ENCODE measurements at places on chromosomes 5 and 9.

GRCh38 chr5:66945389-66946349 lies 250.9 kb downstream of the CD180 start:
- no peak for DNase-seq

- DNase-seq: no peak
Observed at GRCh38 chr5:134526483-134527155, 1.1 kb downstream of the JADE2 start.

- DNase-seq: no peak
Observed at GRCh38 chr9:136247947-136248637, 2.5 kb upstream of the QSOX2 start.

- no peak for DNase-seq
Observed at GRCh38 chr9:23823269-23823668, 2.8 kb downstream of the ELAVL2 start.

DNA sequence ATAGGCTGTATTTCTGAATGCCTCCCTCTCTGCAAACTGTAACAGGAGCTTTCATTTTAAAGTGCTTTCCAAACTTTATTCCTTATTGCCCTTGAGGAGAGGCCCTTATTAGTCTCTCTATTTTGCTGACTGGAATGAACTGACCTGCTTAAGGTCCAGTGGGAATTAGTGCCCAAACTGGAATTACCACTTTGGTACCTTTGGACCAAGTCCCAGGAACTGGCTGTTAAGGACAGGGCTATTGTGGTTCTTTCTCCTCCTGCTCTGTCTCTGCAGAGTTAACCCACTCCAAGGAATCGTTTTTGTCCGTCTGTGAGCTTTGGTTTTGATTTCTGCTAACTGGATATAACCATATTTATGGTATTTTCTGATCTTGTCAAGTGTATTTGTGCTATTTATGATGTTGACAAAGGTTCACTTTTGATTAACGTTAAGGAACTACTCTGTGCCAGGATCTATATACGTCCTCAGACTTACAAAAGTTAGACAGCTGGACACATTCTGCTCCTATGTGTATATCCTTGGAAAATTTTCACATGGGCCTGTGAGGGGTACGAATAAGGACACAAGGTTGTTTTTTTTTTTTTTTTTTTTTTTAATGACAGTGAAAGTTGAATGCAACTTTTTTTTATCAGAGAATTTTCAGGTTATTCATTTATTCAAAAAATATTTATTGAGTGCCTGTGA lies 189.1 kb upstream of the ANKRD55 start:
- DNase-seq: no peak

GRCh38 chr5:42749020-42749419 lies 7.6 kb upstream of the CCDC152 start:
- DNase-seq: no peak

DNA sequence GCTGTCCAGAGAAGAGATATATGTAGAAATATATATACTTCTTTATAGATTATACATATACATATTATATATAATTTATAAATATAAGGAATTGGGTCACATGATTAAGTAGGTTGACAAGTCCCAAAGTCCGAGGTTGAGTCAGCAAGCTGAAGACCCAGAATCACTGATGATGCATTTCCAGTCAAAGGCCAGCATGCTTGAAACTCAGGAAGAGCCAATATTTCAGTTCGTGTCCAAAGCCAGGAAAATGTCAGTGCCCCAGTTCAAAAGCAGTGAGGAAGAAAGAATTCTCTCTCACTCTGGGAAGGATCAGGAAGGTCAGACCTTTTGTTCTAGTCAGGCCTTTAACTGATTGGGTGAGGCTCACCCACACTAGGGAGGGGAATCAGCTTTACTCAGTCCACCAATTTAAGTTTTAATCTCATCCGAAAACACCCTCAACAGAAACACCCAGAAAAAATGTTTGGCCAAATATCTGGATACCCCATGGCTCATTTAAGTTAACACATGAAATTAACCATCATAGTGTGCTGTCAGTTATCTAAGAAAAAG lies 42.0 kb upstream of the LVRN start:
- no peak for DNase-seq

All from astrocyte of the spinal cord (primary cell).